ENCODE measurements at places on chromosomes 11 and 22. TPM values are rescaled to one million over a fixed set of nuclear protein-coding genes. Genes with fewer than 3 reads are reported as not detected.

DNA sequence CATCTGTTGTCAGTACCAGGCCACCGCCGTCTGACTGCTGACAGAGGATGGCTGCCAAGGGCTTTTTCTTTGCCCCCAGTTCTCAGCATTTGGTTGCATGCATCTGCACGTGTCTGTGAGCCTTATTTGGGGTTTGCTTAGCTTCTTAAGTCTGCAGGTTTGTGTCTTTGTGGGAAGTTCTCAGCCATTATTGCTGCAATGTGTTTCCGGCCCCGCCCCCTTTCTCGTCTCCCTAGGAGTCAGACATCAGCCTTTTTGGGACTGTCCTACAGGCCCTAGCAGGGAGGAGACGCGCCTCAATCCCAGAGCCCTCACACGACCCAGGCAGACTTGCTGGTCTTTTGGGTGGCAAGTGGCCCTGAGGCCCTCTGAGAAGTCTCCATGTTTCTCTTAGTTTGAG, 8.0 kb downstream of the MOB2 start:
- no peak for DNase-seq

GRCh38 chr22:31637891-31638618, 24.0 kb downstream of the PISD start:
- peak; percentile 18 for DNase-seq

DNA sequence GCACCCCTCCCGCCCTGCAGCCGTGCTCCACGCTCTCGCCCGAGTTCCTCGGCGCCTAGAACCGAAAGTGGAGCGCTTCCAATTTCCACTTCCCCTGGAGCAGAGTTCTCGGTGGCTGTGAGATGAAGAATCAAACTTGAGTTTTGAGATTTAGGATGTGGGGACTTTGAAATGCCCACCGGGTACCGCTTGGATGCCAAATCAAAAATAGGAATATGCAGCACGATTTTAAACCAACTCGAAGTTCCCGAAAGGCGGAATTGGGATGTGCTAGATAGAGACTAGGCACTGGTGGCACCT, 569 bp downstream of the POLA2 start:
- DNase-seq = peak; percentile 62

DNA sequence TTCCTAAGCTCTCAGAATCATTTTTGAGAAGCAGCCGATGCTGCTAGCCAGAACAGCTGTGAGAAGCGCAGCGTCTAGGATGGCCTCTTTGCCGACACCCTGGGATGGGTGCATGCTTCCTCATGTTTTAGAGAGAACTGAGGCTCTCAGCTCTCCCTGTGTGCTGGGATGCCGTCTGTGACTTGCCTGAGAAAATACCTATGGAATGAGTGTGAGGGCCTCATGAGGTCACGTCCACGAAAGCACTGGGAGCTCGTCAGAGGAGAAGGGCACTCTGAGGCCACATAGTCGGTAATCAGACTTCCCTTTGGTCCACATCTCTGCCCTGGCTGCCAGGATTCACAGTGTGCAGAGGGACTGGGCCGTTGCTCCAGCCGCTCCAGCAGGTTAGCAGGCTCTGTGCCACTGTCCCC, 54.7 kb downstream of the MICAL3 start:
- DNase-seq = no peak

GRCh38 chr11:93694557-93694956, 33.1 kb downstream of the CEP295 start:
- DNase-seq = no peak

- no peak for DNase-seq
Measured at GRCh38 chr11:128476049-128476448, 111.3 kb downstream of the ETS1 start.

DNA sequence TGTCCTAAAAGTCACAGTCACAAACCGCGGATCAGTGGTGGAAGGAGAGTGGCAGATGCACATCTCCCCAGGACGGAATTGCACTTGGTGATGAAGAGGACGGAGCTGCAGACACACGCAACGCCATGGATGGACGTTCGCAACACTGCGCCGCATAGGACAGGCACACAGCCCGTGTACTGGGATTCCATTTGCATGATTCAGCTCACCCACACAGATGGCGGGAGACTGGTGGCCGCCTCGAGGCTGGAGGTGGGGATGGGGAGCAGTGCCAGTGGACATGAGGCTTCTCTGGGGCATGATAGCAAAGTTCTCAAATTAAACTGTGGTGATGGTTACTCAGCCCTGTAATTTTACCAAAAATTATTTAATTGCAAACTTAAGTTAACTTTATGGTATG, 37.4 kb downstream of the DUSP8 start:
- no peak for DNase-seq

DNA sequence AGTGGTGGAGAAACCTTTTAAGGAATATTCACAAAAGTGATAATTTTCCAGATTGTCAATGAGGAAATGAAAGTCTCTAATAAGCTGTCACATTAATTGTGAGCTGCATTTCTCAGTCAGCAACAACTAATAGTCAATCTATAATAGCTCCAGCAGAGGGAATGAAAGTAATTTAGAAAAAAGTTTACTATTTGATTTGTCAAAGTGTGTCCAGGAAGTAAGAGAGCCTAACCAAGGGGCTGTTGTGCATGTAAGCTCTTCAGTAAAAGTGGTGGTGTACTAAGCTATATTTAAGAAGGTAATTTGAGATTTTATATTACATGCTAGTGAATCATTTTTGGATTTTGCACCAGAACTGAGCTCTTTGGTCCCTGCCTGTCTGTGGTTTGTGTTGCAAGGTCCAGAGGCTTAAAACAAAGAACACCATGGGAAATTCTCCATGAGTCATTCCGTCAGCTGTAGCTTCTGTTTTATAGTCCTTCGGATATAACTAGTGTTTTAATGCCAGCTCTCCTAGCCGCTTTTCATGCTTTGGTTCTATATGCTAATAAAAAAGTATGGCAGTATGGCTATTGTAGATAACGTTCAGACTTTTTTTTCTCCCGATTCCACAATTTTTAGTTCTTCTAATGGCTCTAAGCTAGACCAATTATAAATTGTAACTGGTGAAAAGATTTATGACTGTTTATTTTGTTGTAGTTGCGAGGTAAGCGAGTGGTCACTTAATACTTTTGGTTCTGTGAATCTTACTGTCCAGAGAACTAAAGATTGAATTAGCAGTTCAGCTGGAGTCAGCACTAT, 64.6 kb downstream of the ARHGEF12 start:
- DNase-seq = no peak

GRCh38 chr22:20427104-20427944, 10.3 kb downstream of the SCARF2 start:
- DNase-seq = no peak

DNA sequence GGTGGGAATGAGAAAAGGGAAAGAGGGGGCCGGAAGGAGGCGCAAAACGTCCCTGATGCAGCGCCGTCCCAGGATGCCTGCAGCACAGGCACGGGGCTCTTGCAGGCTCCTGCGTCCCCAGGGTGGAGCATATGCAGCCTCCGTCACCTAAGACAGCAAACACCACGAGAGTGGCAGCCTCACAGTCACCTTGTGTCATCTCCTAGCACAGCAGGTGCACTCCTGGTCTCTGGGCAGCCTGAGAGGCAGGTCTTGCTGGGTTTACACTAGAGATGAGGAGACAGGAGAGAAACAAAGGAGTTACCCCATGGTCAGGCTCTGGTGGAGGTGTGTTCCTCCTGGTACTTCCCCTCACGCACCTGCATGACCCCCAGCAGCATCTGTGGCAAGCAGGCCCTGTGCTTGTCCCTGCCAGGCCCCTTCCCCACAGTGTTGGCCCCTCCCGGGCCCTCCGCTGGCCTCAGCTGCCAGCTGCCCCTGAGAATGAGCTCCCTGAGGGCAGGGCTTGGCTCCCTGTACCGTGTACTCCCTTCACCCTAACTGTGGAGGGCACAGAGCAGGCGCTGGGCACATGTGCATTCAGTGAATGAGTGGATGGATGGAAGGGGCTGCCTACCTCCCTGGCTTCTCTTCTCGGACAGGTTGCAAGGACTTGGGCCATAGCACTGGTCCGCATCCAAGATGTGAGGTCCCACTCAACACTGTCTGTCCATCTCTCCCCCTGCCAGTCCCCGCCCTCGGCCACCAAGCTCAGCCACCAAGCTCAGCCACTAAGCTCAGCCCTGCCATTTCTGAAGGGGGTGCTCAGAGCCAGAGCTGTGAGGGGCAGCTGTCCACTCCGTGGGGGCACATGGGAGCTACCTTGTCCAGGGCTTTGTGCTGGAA, 988.6 kb downstream of the BRD1 start:
- no peak for DNase-seq

KCNQ1 gene
- 9.1 TPM for total RNA-seq

POTEH gene
- not detected for total RNA-seq

MPEG1 gene
- not detected for total RNA-seq

QSER1 gene
- 11.8 TPM for total RNA-seq

BRSK2 gene
- total RNA-seq = 0.96 TPM

MN1 gene
- total RNA-seq = 0.05 TPM

CADM1 gene
- 0.91 TPM for total RNA-seq

SYT13 gene
- not detected for total RNA-seq

KIRREL3 gene
- not detected for total RNA-seq

ANO3 gene
- total RNA-seq = not detected

ARSA gene
- total RNA-seq = 15.4 TPM

DNAJB7 gene
- total RNA-seq = not detected
